ENCODE measurements at places on chromosomes 6 and 20.

GRCh38 chr6:166512567-166512966 lies 73.9 kb downstream of the RAMACL start:
- peak; percentile 8 for DNase-seq

GRCh38 chr6:76250666-76251065 lies 178.2 kb upstream of the IMPG1 start:
- DNase-seq: no peak

- DNase-seq: no peak
These were observed 10.1 kb upstream of the HAO1 start for GRCh38 chr20:7950387-7950786.

DNA sequence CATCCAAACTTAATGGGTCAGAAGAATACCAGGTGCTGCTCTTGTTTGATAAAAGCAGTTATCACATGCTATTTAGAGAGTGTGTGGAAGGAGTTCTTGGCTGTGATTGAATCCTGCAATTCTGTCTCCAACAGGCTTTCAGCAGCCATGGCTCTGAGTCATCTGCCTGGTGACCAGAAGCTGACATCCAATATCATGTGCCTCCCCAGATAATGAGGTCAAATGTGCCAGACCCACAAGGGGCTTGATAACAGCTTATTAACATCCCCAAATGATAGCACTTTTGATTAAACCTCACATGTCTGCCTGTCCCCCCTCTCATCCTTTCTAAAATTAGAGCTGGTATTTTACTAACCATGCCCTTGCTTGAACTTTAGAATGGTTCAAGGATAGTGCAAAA lies 175.7 kb upstream of the PLN start:
- no peak for DNase-seq

DNA sequence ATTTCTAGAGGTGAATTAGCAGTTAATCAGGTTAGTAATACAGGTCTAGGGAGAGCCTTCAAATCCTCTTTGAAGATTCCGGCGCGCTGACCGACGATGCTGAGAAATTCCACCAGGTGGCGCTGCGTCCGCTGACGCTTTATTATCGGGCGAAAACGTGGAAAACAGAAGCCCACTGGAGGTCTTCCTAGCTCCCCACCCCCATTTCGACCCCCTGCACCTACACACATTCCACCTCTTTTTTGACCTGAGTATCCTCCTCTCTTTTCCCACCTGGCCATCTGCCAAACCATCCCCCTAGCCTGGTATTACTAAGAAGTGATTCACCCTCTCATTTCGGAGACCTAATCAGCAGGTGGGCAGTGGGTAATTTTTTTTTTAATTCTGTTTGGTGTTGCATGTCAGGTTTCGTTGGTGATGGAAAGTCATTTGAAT lies 65.4 kb upstream of the RIN2 start:
- DNase-seq: peak; percentile 12

DNA sequence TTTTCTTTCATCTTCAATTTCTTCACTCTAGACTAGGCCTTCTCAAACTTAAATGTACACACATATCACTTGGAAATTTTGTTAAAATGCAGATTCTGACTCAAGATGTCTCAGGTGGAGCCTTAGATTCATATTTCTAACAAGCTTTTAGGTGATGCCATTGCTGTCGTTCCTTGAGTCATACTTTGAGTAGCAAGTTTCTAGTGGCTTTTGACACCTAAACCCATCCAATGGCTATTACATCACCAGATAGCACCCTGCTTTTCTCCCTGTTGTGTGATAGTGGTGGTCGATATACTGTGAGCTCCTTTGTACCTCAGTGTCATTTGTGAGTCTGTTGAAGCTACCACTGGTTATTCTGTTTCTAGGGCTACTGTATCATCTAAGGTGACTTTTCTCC lies 34.8 kb upstream of the BAG2 start:
- no peak for DNase-seq

DNA sequence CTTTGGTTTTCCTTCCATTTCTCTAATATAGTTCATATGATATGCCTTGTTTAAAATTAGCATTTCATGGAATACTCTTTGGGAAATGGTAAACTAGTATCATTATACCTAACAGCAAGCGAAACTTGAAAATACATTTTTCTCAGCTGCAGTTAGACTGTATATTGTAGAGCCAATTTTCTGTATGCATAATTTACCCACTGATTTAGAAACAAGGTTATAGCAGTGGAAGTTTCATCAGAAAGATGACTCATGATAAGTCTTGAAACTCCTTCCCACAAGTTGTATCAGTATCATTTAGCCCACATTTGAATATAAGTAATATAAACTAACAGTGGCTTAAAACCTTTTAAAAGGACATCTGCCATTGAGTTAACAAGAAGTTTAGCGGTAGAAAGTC lies 164.8 kb upstream of the BMP5 start:
- no peak for DNase-seq

- no peak for DNase-seq
These were observed 19.0 kb downstream of the SENP6 start for GRCh38 chr6:75620381-75621304.

- DNase-seq: no peak
These were observed 48.3 kb downstream of the CDK5RAP1 start for GRCh38 chr20:33353013-33353402.

- DNase-seq: no peak
These were observed 55.9 kb upstream of the SNX9 start for GRCh38 chr6:157766901-157767774.

DNA sequence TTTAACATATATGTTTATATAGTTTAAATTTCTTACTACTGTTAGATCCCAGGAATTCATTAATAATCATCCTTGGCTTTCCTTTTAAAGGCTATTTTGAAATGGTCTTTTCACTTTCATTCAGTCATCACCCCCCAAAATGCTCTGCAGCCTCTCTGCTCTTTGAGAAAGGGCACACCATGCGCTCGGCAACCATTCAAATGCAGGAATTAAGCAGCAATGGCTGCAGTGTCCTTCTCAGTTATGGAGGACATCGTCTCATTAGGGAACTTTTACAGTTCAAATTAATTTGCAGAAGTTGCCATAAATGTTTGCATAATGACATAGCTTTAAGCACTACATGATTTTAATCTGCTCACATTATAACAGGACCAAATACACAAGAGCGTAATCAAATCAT lies 6.3 kb downstream of the TUBB1 start:
- no peak for DNase-seq

GRCh38 chr6:111922454-111923297 lies 49.4 kb upstream of the FYN start:
- DNase-seq: no peak

DNA sequence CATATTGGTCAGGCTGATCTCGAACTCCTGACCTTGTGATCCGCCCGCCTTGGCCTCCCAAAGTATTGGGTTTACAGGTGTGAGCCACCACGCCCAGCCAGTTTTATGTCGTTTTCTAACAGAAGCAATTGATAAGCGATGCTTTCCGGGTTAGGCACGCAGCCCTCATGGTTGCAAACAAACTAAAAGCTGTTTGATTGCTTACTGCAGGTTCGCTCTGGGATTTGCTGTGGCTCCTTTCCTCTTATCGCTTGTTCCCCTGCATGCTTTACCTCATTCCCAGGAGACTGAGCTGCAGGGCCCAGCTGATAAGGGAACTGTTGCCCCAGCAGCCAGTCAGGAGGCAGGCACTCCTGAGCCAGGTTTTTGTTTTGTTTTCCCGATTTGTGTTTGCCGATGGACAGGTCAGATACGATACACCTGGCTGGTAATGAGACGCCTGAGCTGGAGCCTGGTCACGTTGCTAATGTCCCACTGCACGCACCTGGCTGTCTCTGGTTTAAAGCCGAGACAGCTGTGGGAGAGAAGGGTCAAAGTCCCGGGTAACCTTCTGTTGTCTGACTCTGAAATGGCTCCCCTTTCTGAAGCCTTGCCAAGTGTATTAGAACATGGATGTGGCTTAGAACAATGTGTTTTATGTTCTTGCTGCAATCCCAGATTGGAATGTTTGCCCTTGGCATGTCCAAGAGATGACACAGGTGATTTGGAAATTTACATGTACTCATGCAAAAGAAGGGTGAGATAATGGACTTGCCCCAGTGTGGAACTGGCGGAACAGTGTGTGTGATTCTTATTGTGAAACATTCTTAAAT lies 19.9 kb downstream of the DSP start:
- no peak for DNase-seq

GRCh38 chr6:106716966-106717365 lies 87.6 kb downstream of the QRSL1 start:
- DNase-seq: no peak

DNA sequence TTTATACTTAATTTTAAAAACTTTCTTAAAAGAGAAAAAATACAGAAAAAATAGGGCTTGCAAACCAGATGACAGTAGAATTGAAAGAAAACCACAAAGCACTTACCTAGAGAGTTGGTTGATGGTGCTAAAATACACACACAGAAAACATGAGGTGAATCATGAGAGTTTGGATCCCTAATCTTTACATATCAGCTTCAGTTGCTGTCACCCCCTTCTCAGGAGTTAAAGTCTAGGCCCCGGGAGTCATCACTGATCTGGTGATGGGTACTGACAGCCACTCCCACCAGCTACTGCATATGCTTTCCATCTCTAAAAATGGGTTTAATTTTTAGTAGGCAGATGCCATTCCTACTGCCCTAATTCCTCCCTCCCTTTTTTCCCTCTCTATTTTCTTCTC lies 16.7 kb downstream of the TSBP1 start:
- DNase-seq: no peak

DNA sequence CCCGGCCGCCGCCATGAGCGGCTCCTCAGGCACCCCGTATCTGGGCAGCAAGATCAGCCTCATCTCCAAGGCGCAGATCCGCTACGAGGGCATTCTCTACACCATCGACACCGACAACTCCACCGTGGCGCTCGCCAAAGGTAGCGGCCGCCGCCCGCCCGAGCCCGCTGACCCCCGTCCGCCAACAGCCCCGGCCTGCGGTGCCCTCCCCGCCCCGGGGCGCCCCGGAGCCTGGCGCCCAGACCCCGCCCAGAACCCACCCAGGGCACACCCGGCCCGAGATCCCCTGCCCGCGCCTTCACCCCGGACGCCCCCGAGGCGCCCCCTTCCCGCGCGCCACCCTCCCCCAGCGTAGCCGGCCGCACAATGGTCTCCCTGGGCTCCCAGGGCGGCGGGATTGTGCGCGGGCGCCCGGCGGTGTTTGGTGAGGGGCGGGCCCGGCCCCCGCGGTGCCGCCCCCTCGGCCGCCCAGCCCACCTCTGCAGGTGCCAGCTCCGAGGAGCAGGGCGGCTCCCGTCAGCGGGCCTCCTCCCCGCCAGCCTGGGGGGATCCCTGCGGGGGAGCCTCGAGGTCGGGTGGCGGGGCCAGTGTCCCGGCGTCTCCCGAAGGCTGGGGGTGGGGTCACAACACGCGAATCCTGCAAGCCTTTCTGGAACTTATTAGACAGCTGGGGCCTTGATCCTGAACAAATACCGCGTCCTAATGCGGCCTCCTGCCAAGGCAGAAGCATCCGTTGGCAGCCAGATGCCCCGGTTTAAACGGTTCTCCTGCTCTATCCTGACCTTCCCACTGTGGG lies 577 bp downstream of the LSM14B start:
- no peak for DNase-seq

DNA sequence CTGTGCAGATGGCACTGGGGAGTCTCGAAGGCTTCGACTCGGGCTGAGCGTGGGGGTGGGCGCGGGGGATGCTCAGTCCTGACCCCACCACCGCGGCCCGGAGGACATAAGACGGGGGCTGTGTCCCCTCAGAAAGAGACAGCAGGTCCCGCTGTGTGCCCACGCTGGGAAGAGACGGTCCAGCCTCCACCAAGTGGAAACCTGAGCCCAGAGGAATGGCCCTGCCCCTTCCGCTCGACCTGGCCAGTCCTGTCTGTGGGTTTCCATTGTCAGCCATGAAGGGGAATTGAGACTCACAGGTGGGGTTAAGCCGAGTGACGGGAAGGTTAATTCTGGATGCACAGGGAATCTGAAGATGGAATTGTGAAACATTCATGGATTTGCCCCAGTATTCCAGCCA lies 442.7 kb downstream of the PREX1 start:
- DNase-seq: no peak

GRCh38 chr6:39050453-39051112 lies 2.0 kb downstream of the GLP1R start:
- no peak for DNase-seq

GRCh38 chr20:43799150-43799711 lies 72.4 kb upstream of the GTSF1L start:
- DNase-seq: no peak
